Activated naive CD4-positive, alpha-beta T cell treated with anti-CD3 and anti-CD28 coated beads, Interleukin-2, amount 10 ng/mL, durations not matched to agents 7 days and 5 days (primary cell): ENCODE measurements at places on chromosomes 6 and 20.

- no peak for DNase-seq
These were observed 46.3 kb downstream of the TBPL1 start for GRCh38 chr6:133999305-133999704.

GRCh38 chr6:168319279-168320111 lies at the start of gene DACT2:
Gene DACT2 (minus strand): TSS chr6:168319777. CDS start chr6:168319633, 144 bp downstream.
- no peak for DNase-seq

GRCh38 chr20:3165473-3166337 lies 6.0 kb upstream of the FASTKD5 start:
- no peak for DNase-seq

DNA sequence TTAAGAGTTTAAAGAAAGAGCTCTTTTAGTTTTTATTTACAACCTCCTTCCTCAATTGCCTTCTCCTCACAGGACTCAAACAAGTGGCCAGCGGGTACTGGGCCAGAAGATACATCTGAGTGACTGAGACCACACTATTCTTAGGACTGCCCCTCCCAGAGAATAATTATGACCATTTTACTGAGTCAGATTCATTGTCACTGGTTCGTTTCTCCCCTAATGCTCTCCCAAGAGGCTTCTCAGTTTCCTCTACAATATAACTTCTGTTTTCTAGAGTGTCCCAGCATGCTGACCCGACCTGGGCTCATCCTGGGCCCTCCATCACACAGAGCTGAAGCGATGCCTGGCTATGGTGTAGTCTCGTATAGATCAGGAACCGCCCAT lies 279.9 kb downstream of the CD83 start:
- DNase-seq: no peak

- no peak for DNase-seq
These were observed 33.2 kb upstream of the HDGFL1 start for GRCh38 chr6:22536122-22536521.
